ENCODE measurements at places on chromosomes 4 and X.

DNA sequence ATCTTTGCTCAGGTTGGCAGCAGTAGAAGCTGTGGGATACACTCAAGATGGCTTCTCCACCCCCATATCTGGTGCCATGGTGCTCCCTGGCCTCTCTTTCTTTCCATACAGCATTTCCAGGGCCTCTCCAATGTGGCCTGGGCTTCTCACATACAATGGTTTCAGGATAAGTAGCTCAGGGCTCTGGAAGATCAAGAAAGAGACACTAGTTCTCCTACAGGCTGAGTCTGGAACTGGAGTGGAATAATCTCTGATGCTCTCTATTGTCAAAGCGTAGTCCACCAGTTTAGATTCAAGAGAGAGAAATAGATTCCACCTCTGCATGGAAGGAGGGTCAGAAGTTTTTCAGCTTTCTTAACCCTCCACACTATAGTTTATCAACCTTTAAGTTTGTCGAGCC lies 138.2 kb upstream of the AADAT start:
- no peak for DNase-seq

GRCh38 chrX:1093121-1093520 lies 119.3 kb downstream of the CRLF2 start:
- DNase-seq = peak; percentile 46

GRCh38 chr4:74473155-74473811 lies 28.3 kb downstream of the AREG start:
- DNase-seq = no peak

GRCh38 chr4:40197879-40198689 lies 1.3 kb downstream of the RHOH start:
- DNase-seq = no peak

DNA sequence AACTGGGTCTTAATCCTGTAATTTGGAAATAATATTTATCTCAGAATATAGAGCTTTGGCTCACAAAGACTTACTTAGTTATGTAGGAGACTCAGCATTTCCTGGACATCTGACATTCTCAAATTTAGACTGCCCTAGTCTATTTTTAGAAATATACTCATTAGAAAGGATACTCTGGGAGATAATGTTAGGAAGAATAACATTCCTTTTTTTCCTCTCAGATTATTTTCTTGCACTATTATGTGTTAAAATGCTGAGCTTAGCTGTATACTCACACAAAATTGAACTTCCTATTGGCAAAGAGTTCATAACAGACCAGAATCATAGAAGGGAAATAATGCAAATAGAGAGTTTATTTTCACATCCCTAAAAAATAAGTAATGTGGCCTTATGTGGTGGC lies 1424.9 kb upstream of the PCDH7 start:
- no peak for DNase-seq

GRCh38 chr4:183758061-183758757 lies 99.1 kb downstream of the TRAPPC11 start:
- DNase-seq = no peak

DNA sequence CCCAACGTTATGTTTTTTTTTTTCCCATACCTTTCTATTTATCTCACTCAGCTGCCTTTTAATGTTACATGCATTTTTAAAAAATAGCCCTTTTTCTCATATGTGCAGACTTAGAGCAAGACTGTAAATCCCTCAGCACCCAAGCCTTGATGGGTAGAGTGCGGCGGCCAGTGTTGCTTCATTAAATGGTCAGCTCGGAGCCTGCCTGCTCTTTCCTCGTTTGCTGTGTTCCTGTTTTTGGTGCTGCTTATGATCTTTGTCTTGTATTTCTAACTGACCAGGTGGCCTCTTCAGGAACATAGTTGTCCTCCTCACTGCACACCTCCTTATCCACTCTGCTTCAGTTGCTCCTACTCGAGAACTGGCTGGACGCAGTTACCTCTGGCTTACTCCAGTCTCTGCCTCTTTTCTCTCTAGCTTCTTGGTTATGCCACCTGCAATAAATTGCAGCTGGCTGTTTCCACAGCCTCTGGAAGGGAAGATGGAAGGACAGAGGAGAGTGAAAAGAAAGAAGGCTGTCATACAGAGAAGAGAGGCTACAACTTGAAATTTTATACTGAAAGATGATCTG lies 10.7 kb downstream of the RBPJ start:
- no peak for DNase-seq

DNA sequence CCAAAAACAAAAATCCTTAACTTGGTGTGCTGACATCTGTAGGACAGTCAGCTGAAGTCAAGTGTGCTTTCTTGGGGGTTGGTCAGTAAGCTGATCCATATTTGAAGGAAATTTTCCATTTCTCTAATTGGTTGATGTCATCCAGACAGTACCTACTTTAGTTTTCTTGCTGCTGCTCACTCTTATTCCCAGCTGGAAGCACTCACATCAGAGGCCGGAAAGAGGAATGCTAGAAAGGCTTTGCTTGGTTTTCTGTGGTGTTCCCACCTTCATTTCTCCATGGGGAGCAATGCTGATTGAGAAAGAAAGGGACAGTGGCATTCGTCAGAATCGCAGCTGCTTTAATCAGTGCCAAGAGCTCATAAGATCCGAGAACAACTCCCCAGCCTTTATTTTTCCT lies 227.0 kb downstream of the C4orf33 start:
- no peak for DNase-seq

DNA sequence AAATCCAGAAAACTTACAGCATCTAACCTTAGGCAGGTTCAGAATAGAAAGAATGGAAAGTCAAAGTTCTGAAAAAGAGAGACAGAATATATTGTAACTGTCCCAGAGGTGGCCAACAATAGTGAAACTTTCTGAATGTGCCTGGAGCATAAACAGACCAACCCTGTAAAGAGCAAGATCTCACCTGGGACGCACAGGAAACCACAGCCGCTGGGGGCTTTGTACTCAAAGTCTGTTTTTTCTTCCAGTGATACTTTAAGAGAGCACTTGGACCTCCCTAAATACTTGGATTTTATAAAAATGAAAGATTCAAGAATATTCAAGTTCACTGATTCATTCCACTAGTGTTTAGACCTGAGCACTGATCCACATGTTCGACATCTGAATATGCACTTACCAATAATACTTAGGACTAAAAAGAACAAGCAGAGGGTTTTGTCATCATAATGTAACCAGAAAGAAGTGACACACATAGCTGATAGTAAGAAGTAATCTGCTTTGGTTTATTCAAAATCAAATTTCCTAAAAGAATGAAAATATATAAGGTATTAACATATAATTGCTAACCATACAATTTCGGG lies 35.3 kb downstream of the ARAP2 start:
- DNase-seq = peak; percentile 49

- DNase-seq = no peak
Observed at GRCh38 chr4:22987870-22988269, 295.1 kb downstream of the GBA3 start.

- no peak for DNase-seq
Observed at GRCh38 chr4:48841045-48841827, 10.3 kb downstream of the OCIAD1 start.

DNA sequence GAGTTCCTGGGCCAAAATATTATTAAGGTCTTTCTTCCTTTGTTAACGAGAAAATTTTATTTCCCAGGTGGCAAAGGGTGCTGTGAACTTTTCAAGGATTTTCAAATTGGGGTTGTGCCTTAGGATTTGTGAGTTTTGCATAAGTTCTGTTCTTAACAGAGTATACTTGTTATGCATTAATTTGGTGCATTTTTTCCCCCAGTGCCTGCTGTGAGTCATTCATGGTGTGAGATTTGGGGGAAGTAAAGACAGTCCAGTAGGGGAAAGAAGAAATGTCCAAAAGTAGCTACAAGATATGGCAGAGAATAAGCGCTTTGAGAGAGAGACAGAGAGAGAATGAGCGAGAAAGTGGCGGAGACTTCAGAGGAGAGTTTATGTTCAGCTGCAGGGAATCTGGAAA lies 239.2 kb downstream of the ARHGAP10 start:
- no peak for DNase-seq

GRCh38 chr4:85474818-85475630 lies at the start of gene ARHGAP24:
ARHGAP24 (plus strand) TSS chr4:85475150.
- DNase-seq = peak; percentile 72

DNA sequence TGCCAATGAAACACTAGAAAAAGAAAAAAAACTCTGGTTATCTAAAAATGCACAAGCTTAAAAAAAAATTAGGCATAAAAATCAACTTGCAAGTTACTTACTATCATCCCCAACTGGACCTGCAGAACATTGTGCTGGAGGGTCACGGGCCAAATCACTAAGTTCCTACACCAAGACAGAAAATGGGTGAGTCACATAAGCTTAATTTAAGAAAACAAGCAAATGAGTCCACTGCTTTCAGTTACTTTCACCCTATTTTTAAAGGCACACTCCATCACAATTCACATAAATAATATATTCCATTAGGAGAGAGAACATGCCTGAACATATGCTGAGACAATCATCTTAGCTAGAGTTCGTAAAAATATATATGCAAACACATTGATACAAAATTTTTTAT lies 17.7 kb downstream of the UBE2D3 start:
- DNase-seq = no peak

DNA sequence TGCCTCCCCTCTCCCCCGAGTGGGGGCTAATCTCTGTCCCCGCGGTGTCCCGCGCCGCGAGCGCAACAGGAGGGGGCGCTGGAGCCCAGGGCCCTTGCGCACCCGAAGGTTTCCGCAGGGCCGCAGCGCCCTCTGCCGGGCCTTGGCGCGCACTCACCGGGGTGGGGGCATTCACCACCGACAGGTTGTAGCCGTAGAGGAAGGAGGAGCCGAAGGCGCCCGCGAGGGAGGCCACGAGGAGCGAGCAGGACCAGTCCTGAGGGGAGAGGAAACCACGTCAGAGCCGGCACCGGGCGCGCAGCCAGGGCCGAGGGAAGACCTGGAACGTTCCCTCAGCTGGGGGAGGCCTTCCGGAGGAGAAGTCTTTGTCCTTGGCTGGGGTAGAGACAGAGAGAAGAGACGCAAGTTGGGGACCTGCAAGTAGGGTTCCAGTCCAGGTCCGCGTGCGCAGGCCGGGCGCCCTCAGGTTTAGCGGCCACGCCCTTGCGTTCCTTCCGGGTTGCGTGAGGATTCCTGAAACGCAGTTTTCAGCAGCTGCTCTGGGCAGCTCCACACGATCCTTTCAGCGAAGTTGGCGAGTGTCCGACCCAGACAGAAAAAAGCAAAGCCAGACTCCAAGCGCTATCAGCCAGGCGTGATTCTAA lies 2.4 kb downstream of the SLC2A9 start:
- DNase-seq = peak; percentile 94

DNA sequence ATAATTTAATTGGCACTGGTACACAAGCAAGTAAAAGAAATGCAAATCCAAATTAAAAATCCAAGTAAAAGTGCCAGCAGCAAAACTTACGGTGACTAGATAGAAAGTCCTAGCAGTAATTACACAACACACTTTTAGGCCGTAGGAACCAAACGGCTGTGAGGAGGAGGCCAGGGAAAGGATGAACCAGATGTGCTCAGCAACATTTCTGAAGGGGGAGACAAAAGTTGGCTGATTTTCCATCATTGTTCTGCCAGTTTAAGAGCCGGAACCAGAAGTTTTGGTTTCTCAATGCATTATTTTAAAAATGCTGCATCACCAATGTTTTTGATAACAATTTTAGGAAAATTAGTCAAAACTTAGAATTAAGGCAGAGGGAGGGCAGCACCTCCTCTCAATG lies 68.7 kb upstream of the ENPP6 start:
- no peak for DNase-seq

DNA sequence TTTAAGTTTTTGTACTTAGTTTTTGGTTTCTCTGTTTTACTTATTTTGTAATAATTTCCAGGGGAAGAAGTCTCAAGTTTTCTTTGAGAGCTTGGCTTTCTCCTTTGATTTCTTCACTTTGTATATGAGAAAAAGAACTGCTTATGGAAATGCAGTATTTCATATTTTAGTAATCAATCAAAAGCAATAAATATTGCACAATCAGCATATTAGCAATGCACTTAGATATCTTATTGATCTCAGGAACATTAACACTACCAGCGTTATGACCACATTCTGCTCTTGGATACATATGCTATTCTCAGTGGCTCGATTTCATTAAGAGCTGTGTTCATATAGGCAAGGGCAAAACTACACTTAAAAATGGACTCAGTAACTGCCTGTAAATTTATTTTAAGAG lies 381.0 kb upstream of the DMD start:
- DNase-seq = no peak

DNA sequence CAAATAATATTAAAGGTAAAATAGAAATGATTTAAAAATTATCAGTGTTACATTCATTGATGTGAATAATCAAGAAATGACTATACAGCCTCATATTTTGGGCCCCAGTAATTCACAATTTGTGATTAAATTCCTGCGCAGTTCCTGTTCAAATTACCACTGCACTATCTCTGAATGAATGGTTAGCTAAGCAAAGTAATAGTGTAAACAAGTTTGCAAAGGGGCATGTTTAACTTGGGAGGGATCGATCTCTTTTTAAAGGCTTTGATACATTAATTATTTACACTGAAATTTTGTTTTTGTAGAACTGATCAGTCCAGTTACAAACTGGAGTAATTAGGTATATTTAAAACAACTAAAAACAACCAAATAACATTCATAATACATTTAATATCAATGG lies 784.4 kb downstream of the RPA4 start:
- DNase-seq = no peak

DNA sequence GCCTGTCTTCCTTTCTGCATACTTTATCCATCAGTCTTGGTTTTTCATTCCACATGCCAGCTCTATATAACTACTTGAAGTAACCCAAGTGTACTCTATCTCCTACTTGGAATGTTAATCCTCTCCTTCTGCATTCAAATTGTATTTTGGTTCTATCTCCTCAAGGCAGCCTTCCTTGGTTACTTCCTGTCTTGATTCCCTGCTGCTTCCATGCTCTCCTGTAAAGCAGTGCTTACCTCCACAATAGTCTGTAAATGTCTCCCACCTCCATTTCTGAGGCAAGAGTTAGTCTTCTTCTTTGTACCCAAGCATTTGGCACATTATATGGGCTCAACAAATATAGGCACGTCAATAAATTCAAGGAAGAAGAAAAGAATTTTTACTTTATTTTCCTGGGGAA lies 298.4 kb downstream of the ARHGAP24 start:
- no peak for DNase-seq

GRCh38 chrX:136209016-136209738 lies 42.0 kb downstream of the MAP7D3 start:
- peak; percentile 17 for DNase-seq

DNA sequence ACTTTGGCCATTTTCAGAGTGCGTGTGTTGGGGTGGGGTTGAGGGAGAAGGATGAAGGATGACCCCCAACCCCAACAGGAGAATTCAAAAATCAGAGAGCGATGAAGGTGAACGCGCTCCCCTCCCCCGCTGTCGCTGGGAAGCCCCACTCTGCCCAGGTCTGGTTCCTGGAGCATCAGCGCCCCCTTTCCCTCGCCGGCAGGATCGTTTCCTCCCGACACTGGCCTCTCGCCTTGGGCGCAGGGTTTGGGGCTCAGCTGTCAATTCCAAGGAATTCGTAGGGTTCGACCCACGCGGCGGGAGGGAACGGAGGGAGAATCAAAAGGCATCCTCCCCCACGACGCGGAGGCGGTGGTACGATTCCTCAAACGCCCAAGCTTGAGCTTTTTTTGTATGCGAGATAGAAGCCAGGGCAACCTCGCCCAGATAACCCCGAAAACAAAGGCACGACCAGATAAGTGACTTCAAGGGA lies 1.0 kb upstream of the PDGFRA start:
- peak; percentile 61 for DNase-seq
